ENCODE measurements at places on chromosomes 11 and 22.

GRCh38 chr11:108768964-108769363, 104.1 kb downstream of the DDX10 start:
- no peak for DNase-seq

GRCh38 chr11:26712497-26712896, 9.4 kb downstream of the SLC5A12 start:
- no peak for DNase-seq

DNA sequence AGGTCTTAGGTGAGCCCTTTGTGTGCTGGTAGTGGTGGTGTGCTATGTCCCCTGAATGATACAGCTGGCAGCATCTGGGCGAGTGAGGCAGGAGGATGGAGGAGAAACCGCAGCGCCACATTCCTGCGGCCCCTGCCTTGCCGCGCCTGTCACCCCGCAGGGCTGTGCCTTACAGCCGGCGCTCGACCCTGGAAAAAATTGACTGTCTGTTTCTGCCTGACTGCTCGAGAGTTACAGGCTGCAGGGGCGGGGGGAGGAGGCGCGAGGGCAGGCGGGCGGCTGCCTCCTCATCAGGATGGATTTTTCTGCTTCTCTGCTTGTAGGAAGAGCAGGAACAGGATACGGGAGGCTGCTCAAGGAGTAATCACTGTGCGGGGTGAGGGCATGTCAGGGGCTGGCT, 443.4 kb downstream of the MIAT start:
- no peak for DNase-seq

- no peak for DNase-seq
Observed at GRCh38 chr11:64970731-64971151, 1.2 kb downstream of the MAJIN start.

DNA sequence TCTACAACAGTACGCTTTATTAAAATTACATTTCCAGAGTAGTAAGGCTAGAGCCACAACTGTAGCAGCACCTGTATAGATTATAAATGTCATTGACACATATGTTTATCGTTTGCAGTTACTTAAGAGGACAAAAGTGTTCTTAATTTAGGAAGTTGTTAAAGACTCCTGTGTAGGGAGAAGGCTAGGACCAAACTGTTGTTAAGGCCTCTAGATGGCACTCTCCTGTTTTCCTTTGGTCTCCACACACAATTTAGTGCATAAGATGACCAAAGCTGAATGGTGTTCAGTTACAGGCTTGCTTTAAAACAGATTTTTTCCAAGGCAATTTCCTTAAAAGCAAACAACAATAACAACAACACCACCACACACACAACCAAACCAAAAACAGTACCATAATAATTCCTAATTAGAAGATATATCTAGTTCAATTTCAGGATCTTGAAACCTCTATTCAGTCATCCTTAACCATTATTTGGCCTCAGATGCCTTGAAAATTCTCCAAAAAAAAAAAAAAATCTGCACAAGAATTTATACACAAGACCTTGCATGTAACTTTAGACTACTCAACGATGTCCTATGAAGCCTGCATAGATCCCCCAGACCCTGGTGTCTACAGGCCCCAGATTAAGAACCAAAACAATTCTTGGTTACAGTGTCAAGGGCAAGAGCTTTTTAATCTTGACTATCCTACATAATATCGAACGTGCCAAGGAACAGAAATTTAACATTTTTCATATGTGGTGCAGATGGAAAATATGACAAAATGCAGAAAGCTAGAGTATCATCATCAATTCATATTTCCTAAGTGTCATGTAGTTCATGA, 42.6 kb upstream of the APOA1 start:
- DNase-seq, result no peak

GRCh38 chr11:123654566-123655081, at the start of gene SCN3B:
Gene SCN3B (minus strand): TSS chr11:123654624. CDS start chr11:123653801, 823 bp downstream.
- DNase-seq, result no peak

DNA sequence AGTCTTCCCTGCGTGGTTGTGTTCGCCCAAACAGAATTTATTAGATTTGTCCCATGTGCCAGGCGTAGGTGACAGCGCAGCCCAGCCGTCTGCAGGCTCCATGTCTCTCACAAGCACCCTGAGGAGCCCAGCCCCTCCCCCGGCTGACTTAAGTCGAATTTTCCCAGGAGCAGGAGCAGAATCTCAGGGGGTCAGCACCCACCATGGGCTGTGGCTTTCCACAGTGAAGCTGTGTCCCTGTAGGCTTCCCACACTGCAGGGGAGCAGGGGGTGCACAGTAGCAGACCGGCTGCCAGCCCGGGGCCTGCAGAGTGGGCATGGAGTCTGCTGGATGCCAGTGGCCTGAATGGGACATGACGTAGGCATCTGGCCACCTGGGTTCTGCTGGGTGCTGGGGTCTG, 16.0 kb downstream of the PARVG start:
- no peak for DNase-seq

- no peak for DNase-seq
Observed at GRCh38 chr11:2525941-2526807, 81.4 kb downstream of the KCNQ1 start.

- DNase-seq, result no peak
Observed at GRCh38 chr11:57263351-57263750, 26.3 kb upstream of the APLNR start.

- no peak for DNase-seq
Observed at GRCh38 chr11:19658344-19658743, 54.3 kb upstream of the NAV2 start.

- DNase-seq, result no peak
Observed at GRCh38 chr11:39668640-39669039, 1790.8 kb downstream of the LRRC4C start.

DNA sequence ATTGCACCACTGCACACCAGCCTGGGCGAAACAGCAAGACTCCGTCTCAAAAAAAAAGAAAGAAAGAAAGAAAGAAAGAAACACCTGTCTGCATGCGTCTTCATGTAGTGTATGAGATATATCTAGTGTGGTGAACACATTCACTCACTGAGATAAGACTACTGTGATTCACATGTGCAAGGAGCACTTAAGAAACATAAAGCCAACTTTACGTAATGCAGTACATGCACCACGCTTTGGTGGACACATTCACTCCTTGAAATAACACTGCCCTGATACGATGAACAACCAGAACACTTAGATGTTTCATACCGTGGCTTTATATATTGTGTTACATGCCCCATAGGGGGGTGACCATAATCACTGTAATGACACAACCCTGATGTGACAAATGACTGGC, 96.0 kb downstream of the MICAL3 start:
- no peak for DNase-seq

DNA sequence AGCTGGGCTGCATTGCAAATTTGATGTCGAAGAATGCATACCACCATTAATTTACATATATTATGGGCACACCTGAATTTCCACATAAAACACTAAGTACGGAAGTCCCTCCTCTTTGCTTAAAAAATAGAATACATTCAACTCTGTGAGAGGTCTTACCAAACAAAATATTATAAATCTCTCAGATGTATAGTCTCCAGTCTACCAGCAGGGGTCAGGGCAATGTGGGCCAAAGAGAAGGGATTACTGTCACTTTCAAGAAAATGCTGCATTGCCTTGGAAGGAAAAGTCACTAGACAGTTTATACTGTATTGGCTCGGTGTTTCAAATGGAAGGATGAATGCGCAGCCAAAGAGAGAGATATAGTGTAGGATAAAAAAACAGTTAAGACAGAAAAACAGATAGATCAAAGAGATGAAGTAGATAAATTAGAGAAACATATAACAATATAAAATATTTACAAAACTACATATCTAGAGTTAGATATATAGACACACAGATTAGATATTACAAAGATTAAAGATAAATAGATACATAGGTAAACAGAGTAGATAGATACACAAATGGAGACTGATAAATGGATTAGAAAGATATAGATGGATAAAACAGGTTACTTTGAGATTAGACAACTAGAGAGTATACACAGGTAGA, 20.9 kb downstream of the SERGEF start:
- DNase-seq, result no peak

GRCh38 chr11:74822170-74822569, 73.5 kb downstream of the RNF169 start:
- no peak for DNase-seq

DNA sequence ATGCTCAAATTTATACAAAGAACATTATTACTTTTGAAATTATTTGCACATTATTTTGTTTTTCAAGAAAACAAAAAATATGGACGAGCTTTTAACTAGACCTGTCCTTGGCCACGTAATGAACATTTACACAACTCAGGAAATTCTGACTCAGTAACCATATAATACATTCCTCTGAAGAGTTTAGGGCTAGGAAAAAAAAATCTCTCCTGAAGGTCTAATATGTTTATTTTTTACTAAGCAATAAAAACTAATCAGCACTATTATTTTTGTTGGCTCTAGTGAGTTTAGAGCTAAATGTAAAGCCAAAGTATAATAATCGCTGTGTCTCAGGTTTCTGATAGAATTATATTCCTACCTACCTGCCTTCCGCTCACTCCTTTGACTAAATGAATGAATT, 187.5 kb downstream of the SWAP70 start:
- DNase-seq, result no peak

DNA sequence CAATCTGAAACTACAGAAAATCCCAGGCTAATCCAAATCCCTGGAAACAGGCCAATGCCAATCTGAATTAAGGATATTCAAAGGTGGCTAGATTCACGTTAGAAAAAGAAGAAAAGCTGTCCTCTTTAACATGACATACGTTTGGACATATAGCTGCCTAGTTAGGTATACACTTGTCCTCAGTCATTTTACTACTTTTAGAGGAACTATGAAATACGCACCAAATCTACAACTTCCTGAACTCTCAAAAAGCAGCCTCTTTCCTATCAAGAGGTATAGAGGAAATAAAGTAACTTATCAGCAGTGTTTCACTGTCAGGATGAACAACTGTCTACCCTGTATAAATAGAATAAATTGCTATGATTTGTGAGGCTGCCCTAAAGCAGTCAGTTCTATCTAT, 24.0 kb downstream of the KMT5B start:
- DNase-seq, result no peak

DNA sequence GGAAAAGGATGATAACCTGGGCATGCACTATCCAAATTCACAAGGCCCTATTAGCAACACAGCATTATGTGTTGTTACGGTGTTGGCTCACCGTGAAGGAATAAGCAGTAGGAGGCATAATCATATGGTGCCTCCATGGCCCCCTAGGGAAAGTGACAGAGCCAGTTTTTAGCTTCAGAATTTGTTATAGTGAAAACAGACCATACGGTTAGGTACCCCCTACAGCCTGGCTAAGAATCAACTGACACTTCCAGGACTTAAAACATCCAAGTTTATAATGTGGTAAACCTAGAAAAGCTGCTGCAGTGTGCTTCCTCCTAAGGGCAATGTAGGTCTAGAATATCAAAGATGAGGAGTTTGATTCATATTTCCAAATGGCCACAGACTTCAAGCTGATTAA, 30.4 kb downstream of the KIF18A start:
- no peak for DNase-seq

DNA sequence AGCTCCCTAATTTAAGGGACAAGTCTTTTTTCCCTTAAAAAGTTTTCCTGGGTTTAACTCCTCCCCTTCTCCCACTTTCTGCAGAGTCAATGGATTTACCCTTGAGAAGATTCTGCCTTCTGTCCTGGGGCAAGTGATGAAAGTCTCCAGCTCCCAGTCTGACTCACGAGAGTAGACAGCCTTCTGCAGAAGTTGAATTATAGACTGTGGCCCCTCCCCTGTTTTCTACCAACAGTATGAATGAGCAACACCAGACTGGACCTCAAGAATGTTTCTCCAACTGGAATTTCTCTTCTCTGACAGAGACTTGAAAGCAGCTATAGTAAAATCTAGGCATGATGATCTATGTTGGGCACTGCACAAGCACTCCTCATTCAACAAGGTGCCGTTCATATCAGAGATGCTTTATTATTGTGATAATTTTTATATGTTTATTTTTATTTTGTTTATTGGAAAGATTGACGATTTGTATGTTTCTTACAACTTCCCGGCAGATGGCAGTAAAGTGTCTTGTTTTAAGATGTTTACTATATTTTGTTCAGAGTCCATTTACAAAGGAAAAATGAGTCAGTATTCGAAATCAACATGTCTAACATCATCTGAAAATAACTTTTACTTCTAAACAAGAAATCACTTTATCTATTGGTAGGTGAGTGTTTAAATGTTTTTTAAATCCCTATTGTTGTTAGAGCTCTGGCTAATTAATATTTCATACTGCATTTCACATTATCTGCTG, 56.6 kb downstream of the LMO2 start:
- no peak for DNase-seq

DNA sequence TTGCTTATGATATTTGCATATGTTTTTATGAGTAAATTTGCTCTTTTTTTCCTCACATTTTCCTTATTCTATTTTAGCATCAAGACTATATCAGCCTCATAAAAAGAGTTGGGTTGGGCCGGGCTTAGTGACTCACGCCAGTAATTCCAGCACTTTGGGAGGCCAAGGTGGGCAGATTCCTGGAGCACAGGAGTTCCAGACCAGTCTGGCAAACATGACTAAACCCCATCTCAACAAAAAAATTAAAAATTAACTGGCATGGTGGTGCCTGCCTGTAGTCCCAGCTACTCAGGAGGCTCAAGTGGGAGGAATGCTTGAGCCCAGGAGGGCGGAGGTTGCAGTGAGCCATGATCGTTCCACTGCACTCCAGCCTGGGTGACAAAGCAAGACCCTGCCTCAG, 148.8 kb upstream of the ANO5 start:
- no peak for DNase-seq

DNA sequence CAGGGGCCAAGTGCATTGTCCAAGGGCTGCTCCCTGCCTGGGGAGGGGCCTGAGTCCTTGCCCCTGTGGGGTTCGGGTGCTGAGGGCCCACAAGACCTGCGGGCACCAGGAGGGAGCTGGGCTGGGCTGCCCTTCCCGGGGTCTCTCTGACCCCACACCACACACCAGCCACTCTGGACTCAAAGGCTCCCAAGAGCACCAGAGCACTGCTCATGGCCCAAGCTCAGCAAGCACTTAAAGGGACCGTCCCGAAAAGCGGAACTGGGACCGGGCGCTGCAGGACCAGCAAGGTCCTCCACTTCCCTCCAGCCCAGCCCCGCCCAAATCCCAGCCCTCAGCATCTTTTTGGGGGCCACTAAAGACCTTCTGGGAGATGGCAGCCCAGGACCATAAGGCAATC, 5.3 kb downstream of the LSP1 start:
- no peak for DNase-seq

DNA sequence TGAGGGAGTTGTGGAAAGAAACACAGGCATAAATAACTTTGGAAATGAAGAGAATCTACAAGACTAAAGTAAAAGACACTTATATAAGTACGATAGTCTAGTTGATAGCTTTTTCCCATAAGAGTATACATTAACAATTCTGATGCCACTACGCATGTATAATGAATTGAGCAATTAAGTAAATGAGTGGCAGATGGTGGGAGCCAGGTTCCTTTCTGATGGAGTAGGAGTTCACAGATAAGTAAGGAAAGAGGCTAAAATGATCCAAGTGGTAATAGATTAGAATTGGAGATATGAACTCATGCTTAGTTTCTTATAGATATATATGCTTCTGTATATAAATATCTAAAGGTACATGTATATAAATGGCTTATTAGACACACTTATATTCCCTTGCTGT, 368.3 kb downstream of the FAM181B start:
- no peak for DNase-seq

Measured in stimulated activated CD4-positive, alpha-beta T cell treated with anti-CD3 and anti-CD28 coated beads, Interleukin-1b, Interleukin-23, amount 100 ng/mL, for 1 hour (primary cell).